ENCODE measurements at places on chromosomes 2 and 18.

- DNase-seq: peak; percentile 3
These were observed 63.9 kb upstream of the ACVR1 start for GRCh38 chr2:157940024-157940423.

GRCh38 chr2:166365803-166366420 lies 9.8 kb downstream of the SCN9A start:
- no peak for DNase-seq

DNA sequence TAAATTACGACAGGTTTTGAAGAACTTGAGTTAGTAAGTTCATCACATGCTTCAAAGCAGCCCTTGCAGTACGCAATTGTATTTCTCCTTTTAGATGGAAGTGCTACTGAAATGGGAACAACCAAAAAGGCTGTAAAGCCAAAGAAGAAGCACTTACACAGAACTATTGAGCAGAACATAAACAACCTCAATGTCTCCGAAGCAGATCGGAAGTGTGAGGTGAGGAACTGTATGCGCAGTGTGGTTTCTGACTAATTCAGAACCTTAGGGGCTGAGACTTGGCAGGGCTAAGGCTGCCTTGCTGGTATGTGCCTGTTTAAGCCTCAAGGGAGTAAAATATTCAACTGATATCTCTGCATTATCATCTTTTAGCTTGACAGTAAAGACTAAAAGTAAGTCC lies 8.4 kb downstream of the NCAPH start:
- DNase-seq: no peak

DNA sequence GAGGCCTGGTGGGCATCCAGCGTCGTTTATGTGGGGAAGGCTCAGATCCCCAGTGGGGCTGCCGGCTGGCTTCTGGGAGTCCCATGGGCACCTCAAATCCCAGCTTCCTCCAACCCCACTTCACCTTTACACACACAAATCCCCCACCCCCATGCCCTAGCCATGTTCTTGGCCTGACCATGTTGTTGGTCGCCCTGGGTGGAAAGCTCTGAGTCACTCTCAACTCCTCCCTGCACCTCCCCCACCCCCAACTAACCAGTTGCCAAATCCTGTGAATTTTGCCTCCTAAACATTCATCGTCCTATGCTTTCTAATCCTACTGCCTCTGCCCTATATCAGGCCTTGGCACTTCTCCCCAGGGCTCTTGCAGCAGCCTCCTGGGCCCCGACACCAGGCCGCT lies 6.4 kb downstream of the TNS1 start:
- DNase-seq: peak; percentile 88

DNA sequence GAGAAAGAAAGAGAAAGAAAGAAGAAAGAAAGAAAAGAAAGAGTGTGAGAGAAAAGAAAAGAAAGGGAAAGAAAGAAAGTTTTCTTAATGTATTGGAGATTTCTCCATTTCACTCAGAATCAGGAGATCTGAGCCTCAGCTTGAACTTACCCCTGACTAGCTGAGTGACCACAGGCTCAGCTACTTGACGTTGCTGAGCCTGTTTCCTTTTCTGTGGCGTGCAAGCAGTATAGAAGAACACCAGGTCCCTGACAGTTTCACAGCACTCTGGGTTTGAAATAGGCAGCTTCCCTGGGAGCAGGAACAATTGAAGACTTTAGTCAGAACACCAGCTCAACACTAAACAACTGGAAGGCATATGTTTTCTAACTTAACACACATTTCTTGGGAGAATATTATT lies 44.7 kb downstream of the MARCO start:
- no peak for DNase-seq

DNA sequence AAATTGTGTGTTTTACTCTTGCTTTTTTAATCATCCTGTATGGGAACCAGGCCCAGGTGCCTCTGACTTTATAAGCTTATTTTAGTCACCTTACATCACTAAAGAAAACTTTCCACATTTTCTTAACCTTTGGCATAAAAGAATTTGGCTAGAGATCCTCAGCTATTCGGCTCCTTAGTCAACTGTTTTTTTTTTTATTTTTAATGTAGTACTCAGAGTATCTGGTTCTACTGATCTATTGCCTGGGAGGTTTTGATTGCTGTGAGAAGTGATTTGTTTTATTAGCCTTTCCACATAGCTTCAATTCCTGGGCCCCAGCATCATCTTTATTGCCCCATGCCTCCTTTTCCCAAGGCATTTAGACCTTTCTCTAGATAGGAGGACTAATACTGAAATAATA lies 121.0 kb downstream of the MYO1B start:
- DNase-seq: peak; percentile 83

- DNase-seq: no peak
These were observed 16.4 kb downstream of the TMEM18 start for GRCh38 chr2:660586-661359.

- DNase-seq: peak; percentile 90
These were observed 323.9 kb upstream of the NRP2 start for GRCh38 chr2:205358351-205358815.

GRCh38 chr2:29269095-29269764 lies 154.0 kb downstream of the CLIP4 start:
- DNase-seq: no peak

GRCh38 chr2:130246430-130246829 lies 48.2 kb upstream of the TUBA3E start:
- no peak for DNase-seq

DNA sequence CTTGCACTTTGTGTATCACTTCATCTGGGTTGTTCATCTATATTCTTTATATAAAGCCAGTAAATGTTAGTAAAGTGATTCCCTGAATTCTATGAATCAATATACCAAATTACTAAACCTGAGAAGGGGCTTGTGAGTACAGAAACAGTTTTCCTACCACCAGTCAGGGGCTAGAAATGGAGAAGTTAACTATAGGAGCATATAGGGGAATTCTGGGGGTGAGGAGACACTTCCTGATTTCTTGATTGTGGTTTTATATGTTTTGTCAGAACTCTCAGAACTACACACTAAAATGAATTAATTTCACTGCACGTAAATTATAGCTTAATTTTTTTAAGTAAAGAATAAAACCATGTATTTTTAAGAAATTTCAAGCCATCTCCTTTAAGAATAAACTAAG lies 93.7 kb downstream of the SESTD1 start:
- no peak for DNase-seq

- DNase-seq: no peak
These were observed 185.5 kb downstream of the MYCN start for GRCh38 chr2:16125614-16126516.

DNA sequence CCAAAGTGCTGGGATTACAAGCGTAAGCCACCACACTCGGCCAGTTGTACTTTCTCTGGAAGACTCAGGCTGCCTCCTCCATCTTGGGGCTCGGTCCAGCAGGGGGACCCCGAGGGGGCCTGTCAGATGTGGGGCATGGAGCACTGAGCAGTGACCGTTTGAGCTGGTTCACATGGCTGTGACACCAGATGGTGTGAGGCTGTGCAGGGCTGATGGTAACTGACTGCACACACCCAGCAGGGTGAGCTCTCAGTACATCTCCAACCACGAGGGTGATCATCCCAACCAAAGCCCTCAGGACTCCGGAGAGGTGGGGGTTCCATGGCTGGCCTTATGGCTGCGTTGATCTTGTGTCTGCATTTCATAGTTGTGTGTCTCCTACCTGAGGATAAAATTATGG lies 63.4 kb downstream of the FAM168B start:
- DNase-seq: no peak

- no peak for DNase-seq
These were observed 41.2 kb downstream of the GALNT13 start for GRCh38 chr2:153912798-153913396.

- DNase-seq: no peak
These were observed 89.8 kb downstream of the CABYR start for GRCh38 chr18:24228667-24229041.

DNA sequence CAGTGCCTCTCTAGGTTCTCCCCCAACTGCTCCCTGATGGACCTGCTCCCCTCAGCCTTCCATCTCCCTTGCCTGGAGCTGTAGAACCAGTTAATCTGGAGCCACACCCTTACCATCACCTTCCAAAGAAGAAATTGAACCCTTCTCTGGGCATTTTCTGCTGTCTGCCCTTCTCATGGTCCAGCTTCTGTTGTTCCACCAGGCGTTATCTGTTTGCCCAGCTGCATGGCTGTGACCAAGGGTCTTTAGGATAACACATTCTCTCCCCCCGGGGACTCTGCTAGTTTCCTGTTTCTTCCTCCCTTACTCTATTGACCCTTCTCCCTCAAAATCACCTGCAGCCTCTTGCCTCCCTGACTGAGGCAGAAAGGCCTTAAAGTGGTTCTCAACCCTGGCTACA lies 3.2 kb upstream of the ANKRD53 start:
- no peak for DNase-seq

- DNase-seq: no peak
These were observed 21.8 kb downstream of the CFAP210 start for GRCh38 chr2:169672406-169672805.

Data from fibroblast of skin of scalp (primary cell).